ENCODE measurements at places on chromosomes 3 and 15. TPM values are rescaled to one million over a fixed set of nuclear protein-coding genes. Genes with fewer than 3 reads are reported as not detected.

Gene GUCA1C
- not detected for total RNA-seq

GRCh38 chr3:62636235-62636826 lies 238.9 kb downstream of the CADPS start:
- no peak for DNase-seq
- no peak overlapping the region for H3K27ac ChIP-seq
- no peak overlapping the region for H3K4me3 ChIP-seq
- no peaks in the 10 kb centered on the region for H3K4me1 ChIP-seq
- H3K27me3 ChIP-seq = peaks cover 39% of the 10 kb centered on the region

Gene MST1R
- 1.1 TPM for total RNA-seq

GRCh38 chr3:81920816-81921215 lies 159.4 kb upstream of the GBE1 start:
- H3K27ac ChIP-seq = no peak overlapping the region
- H3K36me3 ChIP-seq = no peaks in the 10 kb centered on the region
- H3K27me3 ChIP-seq = no peaks in the 10 kb centered on the region
- H3K4me1 ChIP-seq = peaks cover 5% of the 10 kb centered on the region
- no peak for DNase-seq

Gene ZPLD1
- total RNA-seq = not detected

Gene ZIC1
- total RNA-seq = 89.9 TPM

GRCh38 chr3:49805897-49806701 lies 3.0 kb downstream of the INKA1 start:
- H3K27ac ChIP-seq = peak overlapping the region; percentile 87
- DNase-seq = no peak
- peaks cover 4% of the 10 kb centered on the region for H3K36me3 ChIP-seq
- peaks cover 8% of the 10 kb centered on the region for H3K27me3 ChIP-seq
- no peak overlapping the region for H3K4me3 ChIP-seq

Gene C2CD4A
- total RNA-seq = not detected

Gene LRRN1
- total RNA-seq = 1.2 TPM

GRCh38 chr15:42157981-42158765 lies 1.7 kb upstream of the PLA2G4F start:
- no peak overlapping the region for H3K4me3 ChIP-seq
- H3K36me3 ChIP-seq = peaks cover 28% of the 10 kb centered on the region
- peaks cover 3% of the 10 kb centered on the region for H3K4me1 ChIP-seq

DNA sequence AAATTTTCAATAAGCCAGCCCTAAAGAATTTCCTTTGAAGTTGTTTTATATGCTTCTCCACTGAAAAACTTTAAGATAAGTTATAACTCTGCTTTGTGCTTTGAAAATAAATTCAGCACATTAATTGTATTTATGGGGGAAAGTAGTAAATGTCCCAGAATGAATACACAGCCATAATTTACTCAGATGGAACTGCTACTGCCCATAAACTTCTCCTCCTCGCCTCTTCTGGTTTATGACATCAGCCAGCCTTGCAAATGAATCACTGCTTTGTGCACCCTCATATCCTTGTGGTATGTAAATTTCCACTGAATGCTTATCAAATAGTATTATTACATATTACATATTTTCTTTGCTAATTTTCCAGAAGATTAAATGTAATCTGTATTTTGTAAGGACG lies 302.0 kb downstream of the DIPK2A start:
- no peaks in the 10 kb centered on the region for H3K36me3 ChIP-seq
- peaks cover 14% of the 10 kb centered on the region for H3K4me1 ChIP-seq
- H3K4me3 ChIP-seq = no peak overlapping the region
- no peak overlapping the region for H3K27ac ChIP-seq
- DNase-seq = no peak
